ENCODE measurements at places on chromosomes 5 and 9.

DNA sequence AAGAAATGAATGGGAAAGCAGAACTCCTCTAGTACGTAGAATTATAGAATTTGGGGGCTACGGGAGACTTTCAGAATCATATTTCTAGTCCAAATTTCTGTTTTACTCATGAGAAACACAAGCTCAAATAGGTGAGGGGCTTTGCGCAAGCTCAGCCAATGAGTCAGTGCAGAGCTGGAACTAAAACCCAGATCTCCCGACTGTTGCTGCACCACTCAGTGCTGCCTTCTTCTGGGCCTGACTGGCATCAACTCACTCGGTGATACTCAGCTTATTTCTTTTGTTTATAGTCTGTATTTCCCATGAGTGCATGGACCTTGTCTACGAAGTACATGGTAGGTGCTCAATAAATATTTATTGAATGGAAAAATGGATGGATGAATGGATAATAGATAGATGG lies 280.2 kb downstream of the CDK5RAP2 start:
- DNase-seq, result no peak

DNA sequence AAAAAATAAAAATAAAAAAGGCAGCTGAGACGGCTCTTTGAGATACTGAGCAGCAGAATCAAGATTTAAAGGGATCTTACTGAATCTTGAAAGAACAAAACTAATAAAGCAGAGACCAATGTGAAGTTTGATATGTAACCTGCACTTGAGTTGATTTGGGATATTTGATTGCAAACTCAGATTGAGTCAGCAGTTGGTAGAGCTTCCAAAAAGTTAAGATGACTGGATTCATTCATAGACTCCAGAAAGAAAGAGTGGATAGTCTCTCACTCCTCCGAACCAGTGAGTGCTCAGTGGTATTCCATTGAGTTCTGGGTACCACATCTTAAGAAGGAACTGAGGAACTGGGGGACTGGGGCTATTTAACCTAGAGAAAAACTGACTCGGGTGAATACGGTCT lies 52.7 kb upstream of the TESK1 start:
- DNase-seq, result no peak

- DNase-seq, result no peak
These were observed 65.7 kb upstream of the TNFAIP8 start for GRCh38 chr5:119290161-119290569.

- no peak for DNase-seq
These were observed 83.6 kb downstream of the NTNG2 start for GRCh38 chr9:132245465-132245864.

GRCh38 chr5:102796009-102796408 lies 40.9 kb downstream of the PAM start:
- no peak for DNase-seq

DNA sequence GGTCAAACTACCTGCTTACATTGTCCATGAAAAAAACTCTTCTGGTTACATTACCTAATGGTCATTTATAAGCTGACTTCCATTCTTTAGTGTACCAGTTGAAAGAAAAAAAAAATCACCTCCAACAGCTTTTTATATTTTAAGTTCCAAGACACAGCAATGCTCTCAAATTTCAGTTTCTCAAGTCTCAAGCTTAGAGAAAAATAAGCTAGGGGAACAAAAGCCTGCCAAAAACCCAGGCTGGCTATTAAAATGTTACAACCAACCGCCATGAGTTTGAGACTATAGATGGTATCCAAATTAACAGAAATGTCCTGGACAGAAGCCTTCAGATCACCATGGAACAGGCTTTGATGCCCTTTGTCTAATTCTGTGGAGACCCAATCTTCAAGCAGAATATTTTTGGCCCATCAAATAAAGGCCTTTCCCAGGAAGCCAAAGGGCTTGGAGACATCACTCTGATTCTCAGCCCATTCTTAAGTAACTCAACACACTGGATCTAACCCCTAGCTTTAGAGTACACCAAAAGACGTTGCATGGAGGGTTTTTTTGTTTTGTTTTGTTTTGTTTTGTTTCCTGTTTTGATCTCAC lies 343.7 kb downstream of the GLIS3 start:
- no peak for DNase-seq

- no peak for DNase-seq
These were observed 328.2 kb upstream of the GRAMD2B start for GRCh38 chr5:126094991-126095390.

DNA sequence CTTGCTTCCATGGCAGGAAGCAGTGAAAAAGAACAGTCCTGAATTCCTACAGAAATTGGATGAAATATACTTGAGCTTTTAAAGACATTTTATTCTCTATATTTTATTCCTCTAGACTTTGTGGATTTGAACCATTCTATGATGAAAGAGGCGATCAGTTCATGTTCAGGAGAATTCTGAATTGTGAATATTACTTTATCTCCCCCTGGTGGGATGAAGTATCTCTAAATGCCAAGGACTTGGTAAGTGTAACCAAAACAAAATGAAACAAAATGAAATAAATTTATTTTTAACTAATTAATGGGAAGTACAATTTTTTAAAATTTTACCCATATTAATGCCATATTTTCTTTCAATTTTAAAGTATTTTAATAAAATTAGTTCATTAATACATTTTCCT lies 34.1 kb downstream of the STARD4 start:
- DNase-seq, result no peak

DNA sequence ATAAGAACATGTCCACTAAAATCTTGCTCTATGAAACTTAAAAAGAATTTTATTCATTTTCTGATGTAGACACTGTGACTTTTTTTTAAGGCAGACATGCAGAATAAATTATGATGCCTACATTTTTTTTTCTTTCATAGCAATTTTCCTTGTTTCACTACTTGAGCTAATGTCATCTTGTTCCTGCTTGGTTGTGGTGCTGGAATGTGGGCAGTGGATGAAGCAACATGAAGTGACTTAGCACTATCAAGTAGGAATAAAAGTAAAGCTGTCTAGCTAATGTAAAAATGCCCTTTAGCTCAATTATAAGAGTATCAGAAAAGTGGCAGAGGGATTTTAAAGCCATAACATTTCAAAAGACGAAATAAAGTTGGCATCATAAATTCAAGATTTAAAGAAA lies 191.0 kb downstream of the ADAMTS6 start:
- no peak for DNase-seq

- peak; percentile 55 for DNase-seq
These were observed 65.4 kb upstream of the FCN1 start for GRCh38 chr9:134983074-134983473.

DNA sequence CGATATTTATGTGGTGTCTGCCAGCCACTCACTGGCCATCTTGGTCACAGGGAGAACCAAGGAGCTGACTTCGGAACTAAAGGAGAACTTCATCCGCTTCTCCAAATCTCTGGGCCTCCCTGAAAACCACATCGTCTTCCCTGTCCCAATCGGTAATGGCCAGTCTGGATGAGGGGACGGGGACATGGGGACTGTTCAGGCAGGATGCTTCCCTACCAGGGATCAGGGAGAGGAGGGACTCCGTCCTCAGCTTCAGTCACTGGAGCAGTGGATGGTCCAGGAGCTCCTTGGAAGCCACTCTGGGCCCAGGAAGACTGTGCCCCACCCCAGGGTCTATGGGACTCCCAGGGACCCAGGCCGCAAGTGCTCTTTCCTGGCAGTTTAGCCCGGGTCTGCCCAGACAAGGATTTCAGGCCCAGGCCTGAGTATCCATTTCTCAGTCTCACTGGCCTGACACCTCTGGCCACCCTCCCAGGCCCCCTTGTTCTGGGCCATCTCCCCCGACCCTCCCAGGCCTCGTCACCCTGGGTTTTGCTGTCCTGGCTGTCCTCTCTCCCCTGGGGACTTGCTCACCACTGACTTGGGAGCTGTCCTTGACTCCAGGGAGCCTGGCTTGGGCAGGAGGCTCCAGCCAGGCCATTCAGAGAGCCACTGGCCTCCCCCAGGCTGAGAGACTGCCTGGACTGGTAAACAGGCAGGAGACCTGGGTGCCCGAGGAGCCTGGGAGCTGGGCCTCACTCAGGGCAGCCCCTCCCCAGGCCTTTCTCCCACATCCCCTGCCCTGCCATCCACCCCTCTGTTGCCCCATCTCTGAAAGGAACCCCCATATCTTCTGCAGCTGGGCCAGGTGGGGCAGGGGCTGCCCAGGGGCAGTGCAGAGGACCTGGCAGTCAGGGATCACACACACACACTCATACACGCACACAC lies 3.1 kb downstream of the LCN2 start:
- DNase-seq, result peak; percentile 53

- peak; percentile 91 for DNase-seq
These were observed 8.8 kb upstream of the TRAF1 start for GRCh38 chr9:120935383-120935857.

- DNase-seq, result no peak
These were observed 18.7 kb upstream of the WDR38 start for GRCh38 chr9:124834591-124834990.

GRCh38 chr9:114238891-114239875 lies 83.7 kb upstream of the ORM1 start:
- no peak for DNase-seq

DNA sequence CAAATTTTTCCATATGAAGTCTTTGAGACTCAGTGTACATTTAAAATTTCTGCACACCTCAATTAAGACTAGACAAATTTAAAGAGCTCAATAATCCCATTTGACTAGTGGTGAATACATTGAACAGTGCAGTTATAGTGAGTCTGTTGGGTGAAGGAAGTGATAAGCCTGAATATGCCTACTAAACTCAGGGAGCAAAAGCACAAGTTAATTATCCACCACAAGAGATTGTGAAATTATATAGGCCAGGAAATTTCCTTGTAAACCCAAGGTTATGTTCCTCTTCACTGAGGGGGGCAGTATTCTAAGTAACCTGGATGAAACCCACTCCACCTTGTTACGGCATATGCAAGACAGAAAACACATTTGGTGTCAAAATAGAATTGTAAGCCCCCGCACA lies 612.9 kb upstream of the DAB2 start:
- no peak for DNase-seq

- DNase-seq, result no peak
These were observed 11.1 kb downstream of the DOLK start for GRCh38 chr9:128936171-128936865.

GRCh38 chr5:174097486-174098185 lies 52.1 kb downstream of the NSG2 start:
- no peak for DNase-seq

- DNase-seq, result no peak
These were observed 143.3 kb downstream of the RAPGEF6 start for GRCh38 chr5:131491749-131492148.

GRCh38 chr5:83721953-83722901 lies 1.6 kb upstream of the HAPLN1 start:
- peak; percentile 75 for DNase-seq

DNA sequence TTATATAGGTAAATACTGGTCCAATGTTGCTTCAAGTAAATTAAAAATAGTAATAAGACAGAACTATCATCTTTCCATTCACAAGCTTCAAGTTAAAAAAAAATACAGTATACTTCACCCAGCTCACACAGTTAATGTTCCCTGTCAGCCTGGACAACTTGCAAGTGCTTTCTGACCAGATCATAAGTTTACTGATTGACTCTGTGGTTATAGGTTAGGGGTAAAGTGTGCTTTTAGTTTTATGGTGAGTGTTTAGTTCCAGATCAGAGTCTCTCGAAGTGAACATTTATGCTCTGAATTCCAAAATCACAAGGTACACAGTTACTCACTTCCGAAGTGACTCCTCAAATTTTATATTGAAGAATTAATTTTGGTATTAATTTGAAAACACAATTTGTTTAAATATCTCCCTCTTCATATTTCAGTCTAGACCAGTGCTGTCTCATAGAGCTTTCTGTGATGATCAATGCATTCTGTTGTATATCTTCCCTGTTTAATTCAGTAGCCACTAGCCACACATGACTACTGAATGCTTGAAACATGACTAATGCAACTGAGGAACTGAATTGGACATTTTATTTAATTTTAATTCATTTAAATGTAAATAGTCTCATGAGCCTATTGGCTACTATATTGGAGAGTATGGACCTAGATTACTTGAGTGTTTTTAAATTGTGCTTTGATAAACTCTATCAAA lies 90.7 kb downstream of the MEF2C start:
- DNase-seq, result no peak

All from left forelimb (tissue), 1 donor.